ENCODE measurements at places on chromosomes 2 and 18.
A peak's percentile ranks its signal among the peaks of the same experiment; 100 is the strongest.

- DNase-seq = no peak
Observed at GRCh38 chr2:104444392-104444791, 409.5 kb upstream of the POU3F3 start.

- DNase-seq = no peak
Observed at GRCh38 chr18:78804206-78805030, 175.2 kb upstream of the SALL3 start.

DNA sequence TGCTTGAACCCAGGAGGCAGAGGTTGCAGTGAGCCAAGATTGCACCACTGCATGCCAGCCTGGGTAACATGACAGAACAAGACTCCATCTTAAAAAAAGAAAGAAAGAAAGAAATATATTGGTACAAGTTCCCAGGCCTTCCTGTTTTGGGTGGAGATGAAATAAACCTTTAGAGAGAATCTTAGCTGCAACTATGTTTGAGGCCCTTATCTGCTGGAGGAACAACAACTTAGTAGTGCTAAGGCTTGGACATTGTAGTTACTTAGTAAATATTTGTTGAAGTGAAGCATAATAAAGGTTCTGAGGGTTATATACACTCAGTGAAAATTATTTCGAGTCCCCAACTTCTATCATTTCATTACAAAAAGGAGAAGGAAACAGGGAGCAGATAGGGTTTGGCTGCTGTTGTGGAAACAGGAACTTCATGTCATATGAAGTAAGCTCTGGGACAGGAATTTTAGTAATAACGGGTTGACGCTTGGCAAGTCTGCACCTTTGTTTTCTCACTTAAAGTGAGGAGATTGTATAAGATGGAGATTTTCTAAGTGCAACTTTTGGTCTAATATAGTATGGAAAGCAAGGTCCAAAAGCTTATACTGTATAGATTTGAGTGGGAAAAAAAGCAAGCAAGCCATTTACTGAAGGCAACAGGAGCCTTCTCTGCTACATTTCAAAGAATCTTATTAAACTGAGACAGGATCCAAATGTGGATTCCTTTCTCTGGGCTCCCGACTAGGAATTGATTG, 40.0 kb upstream of the AGPS start:
- no peak for DNase-seq

DNA sequence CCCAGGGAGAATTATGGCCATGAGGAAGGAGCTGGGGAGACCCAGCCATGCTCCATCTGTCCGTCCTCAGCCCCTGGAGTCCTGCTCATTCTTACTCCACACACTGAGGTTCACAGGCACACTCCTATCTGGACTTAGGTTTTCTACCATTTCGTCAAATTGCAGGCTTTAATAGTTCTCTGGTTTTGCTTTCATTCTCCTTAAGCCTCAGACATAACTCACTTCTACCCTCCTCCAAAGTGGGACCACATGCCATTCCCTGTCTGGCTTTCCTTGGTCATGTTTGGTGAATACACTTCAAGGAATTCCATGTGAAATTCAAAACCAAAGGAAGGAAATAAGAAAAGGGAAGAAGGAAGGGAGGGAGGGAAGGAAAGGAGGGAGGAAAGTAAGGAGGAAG, 115.7 kb downstream of the CMPK2 start:
- no peak for DNase-seq

DNA sequence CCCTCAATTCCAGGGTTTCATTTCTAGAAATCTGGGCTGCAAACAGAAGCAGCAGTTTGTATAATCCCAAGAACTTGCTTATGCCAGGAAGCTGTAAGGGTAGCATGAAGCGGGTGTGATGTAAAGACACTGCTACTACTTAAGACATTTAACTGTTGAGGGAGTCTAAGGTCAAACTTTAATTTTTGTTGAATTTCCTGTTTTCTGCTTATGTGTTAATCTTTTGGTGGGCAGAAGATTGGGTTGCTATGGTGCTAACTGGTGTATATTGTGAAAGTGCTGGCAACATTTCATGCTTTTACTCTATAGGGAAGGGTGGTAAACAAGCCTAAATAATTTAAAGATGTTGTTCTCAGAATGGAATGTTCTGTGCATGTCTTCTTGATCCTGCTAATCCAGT, 2.7 kb downstream of the NCOA1 start:
- peak; percentile 27 for DNase-seq

GRCh38 chr2:189024901-189025618, 50.9 kb downstream of the COL3A1 start:
- DNase-seq = no peak

DNA sequence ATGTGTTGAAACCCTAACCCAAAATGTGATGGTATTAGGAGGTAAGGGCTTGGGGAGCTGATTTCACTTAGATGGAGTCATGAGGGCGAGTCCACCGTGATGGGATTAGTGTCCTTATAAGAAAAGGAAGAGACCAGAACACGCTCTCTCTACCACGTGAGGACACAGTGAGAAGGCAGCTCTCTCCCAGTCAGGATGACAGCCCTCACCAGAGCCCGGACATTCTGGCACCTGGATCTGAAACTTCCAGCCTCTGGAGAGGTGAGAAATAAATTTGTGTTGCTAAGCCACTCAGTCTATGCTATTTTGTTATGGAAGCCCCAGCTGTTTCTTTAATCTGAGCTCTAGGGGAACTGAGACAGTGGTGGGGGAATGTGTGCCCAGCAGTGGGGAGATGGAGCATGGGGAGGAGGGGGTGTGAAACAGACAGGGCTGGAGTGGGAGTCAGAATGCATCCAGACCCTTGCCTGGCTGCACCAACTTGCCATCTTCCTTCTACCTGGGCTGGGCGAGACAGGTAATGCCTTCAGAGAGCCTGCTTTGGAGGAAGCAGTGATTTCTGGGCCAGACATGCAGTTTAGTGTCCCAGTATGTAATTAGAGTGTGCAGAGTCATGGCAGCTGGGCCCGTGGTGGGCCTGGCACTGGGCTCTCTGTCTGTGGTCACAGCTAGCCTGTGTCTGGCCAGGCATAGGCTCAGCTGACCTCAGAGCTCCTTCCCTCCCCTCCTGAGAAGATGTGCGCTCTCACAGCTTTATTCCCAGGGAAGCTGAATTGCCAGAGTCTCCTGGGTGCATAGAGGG, 38.1 kb downstream of the RHOB start:
- DNase-seq = no peak

- DNase-seq = no peak
Observed at GRCh38 chr2:136305517-136306192, 187.7 kb upstream of the CXCR4 start.

DNA sequence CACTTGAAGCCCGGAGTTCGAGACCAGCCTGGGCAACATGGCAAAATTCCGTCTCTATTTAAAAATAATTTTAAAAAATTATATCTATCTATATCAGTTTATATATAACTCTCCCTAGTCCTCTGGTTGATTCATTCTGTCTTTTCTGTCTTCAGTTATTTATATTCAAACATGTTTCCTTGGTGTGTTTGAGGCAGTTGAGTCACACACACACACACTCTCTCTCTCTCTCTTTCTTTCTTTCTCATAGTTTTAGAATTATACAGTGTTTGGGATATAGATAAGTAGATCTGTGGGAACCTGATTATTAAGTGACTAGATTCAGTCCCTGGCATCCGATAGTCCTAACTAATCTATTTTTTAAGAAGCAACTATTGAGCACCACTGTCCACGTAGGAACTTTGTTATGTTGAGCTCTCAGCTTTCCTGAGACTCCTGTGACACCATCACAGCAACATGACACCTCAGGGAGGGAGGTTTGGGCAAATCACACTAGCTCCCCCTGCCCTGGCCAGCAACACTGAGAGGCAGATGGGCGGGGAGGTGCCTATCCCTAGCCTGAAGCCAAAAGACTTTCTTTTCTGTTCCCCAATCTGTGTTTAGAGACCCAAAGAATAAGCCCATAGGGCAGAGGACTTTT, 482.7 kb downstream of the DLGAP1 start:
- DNase-seq = no peak

GRCh38 chr18:34959211-34959829, 81.9 kb upstream of the MAPRE2 start:
- no peak for DNase-seq

DNA sequence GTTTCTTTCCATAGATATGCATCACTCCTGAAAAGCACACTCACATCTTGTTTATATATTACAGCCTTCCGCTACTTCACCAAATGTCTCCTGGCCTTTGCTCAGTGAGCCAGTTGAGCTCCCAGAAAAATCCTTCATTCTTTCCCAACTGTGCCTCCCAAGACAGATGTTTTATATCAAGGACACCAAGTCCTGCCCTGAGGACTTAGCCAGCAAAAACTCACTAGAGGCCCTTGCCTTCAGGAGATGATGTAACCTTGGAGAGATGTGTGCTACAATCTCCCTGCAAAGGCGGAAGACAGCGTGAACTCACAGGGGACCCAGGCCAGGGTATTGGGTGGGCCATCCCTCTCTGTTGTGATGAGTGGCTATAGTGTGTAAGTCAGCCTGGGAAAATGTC, 86.1 kb upstream of the CTAGE1 start:
- no peak for DNase-seq

GRCh38 chr2:211599146-211599545, 939.5 kb downstream of the ERBB4 start:
- no peak for DNase-seq

DNA sequence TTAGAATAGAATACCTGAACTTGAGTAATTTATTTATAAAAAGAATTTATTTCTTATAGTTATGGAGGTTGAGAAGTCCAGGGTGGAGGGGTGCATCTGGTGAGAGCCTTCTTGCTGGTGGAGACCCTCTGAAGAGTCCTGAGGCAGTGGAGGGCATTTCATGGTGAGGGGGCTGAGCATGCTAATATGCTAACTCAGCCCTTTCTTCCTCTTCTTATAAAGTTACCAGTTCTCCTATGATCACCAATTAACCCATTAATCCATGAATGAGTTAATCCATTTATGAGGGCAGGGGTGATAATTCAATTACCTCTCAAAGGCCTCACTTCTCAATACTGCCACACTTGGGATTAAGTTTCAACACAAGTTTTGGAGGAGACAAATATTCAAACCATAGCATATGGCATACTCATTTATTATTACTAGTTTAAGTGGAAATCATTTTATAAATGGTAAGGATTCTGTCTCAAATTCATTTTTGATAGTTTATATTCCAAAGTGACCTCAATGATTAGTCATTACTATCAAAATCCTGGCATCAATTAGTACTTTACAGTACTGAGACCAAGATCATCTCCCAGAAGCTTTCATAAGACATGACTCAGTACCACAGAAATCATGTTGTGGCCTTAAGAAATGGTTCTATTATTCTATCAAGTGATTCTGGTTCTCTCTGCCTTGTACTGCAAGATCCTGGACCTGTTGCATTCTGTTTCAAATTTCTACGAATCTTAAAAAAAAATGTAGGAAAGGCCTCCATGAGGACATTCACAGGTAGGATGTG, 5.5 kb downstream of the ZNF396 start:
- DNase-seq = no peak

Measured in SIG-M5 (cell line).